NCI-H1436 (cell line): ENCODE measurements at places on chromosomes 1 and 21.

GRCh38 chr1:202164271-202165037, 4.1 kb upstream of the PTPN7 start:
- DNase-seq: no peak

DNA sequence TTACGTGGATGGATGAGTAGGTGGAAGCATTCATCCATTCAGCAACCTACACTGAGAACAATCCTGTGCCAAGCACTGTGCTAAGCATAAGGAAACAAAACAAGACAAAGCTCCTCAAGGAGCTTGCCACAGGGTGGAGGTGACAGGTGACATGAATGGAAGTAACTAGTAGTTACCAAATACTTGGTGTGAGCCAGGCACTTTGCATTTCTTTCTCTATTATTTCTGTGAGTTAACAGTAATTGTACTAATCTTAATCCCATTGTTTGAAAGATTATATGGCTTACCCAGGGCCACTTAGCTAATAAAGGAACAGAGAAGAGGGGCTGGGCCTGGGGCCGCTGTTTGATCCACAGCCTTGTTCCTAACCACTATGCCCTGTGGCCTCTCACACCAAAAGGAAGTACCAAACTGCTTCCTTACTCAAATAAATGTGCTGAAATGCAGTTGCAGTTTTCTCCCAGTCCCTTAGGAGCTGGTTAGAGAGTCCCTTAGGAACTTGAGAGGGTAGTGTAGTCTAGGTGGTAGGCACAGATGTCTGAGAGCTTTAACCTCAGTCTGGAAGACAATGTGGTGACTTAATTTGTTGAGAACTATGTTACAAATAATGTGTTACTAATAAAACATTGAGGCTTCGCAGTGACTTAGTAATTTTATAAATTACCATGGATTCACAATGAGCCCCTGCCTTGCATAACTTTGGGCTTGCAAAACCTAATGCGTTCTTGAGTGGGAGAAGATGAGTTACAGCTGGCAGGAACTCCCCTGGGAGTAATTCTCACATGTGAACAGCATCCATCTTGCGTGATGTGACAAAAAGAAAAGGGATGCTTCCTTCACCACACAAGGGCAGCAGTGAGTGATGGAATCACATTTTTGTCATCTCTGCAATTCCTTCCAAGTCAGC, 69.8 kb downstream of the MPZL1 start:
- DNase-seq: no peak

DNA sequence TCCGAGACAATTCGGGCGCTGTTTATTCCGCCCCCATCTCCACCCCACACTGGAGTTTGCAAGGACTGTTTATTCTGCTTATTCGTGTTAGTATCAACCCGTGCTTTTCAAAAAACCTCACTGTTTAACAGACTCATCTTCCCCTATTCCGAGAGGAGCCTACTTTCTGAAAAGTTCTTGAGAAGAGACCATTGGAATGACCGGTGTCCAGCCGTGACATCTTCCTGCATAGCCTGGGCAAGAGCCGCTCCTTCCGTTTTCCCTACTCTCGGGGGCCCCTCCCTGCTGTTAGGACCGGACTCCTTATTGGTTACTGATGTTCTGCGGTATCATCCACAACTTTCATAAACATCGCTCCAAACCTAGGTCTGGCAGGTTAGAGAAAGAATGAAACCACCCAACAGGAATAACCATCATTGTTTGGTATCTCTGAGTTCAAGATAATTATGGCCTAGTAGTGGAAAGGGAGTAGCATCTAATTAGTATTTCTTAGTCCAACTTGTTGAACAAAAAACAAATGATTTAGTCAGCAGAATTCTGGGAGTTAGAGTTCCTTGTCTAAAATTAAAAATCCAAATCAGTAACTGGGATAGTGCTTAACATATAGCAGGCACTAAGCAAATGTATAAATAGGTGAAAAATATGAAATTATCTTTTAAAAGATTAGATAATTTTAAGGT, 837 bp downstream of the STXBP3 start:
- no peak for DNase-seq

- DNase-seq: no peak
These were observed 11.0 kb downstream of the CD2 start for GRCh38 chr1:116764906-116765862.

DNA sequence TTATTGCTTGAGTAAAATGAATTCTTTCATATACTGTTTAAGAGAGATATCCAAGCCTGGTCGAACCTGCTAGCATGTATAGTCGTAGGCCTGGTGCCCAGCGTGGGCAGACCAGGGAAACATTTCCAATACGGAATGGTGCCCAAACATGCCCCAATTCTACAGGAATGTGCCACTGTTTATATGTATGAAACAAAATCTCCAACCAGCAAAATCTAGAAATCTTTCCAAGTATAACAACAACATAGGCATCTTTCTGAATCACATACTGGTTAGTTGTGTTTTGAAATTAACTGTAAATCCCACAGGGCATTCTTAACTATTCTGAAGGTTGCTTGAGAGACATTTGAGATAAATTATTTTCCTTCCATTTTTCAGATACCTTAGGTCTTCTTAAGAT, 17.0 kb upstream of the ABCD3 start:
- no peak for DNase-seq

- no peak for DNase-seq
These were observed 15.5 kb downstream of the PI4KB start for GRCh38 chr1:151311589-151312331.

GRCh38 chr1:155117610-155118009, 10.1 kb upstream of the EFNA1 start:
- DNase-seq: peak; percentile 31

- DNase-seq: no peak
These were observed 74.3 kb downstream of the SIPA1L2 start for GRCh38 chr1:232555494-232556210.

DNA sequence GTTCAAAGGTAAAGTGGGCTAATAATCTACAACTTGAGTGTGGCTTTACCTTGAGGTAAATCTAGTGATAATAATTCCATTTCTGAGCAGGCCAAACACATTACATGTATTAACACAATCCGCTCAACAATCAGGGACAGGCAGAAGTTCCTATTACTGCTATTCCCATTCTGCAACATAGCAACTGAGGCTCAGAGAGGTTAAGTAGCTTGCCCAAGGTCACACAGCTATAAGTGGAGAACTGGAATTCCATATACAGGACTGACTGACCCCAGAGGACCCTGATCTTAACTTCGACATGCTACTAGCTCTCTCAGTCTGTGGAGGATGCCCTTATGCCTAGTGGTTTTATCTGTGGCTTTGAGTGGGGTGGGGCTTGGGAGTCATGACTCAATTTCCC, 110.1 kb downstream of the TRABD2B start:
- no peak for DNase-seq

- DNase-seq: no peak
These were observed 95.8 kb upstream of the HOOK1 start for GRCh38 chr1:59718989-59719360.

DNA sequence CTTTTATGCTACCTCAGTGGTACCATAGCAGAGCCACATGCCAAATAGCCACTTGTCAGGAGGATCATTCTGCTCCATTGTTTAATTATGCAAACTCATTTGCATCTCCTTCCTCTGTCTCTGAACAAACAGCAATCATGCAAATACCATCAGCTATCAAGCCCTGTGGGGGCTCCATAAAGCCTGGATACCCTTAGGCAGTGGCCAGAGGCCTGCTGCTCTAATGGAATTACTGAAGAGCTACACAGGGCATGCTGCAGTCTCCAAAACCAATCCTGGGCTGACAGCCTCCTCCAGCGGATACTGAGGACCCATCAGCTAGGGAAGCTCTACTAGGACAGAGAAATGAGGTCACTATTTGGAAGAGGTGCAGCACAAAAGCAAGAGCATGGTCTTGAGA, 376.3 kb downstream of the KCNH1 start:
- no peak for DNase-seq

GRCh38 chr1:160954158-160955104, at the start of gene ITLN2:
TSS of gene ITLN2 (minus strand) at chr1:160954809. CDS start at chr1:160954741, 68 bp downstream.
- no peak for DNase-seq

DNA sequence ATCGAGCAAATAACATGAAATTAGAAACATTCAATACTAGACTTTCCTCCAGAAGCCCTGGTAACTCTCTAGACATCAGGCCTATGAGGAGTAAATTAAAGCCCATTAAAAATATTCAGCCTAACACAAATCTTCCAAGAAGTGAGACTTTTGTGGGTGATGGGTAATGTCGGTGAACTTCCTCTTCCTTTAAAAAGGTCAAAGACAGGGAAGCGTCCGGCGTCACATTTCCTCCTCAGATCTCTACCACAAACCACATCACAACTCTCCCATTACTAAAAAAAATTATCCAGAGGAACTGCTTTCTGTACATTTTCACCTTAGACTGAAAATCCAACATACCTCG, 1.4 kb downstream of the EIF4G3 start:
- DNase-seq: no peak

- DNase-seq: no peak
These were observed 10.0 kb upstream of the DNMT3L start for GRCh38 chr21:44271558-44272283.

- peak; percentile 96 for DNase-seq
These were observed 34.5 kb downstream of the RAB3B start for GRCh38 chr1:51955797-51956527.

- no peak for DNase-seq
These were observed 37.3 kb upstream of the SIPA1L2 start for GRCh38 chr1:232667094-232667777.

GRCh38 chr21:21210552-21210951, 212.3 kb downstream of the NCAM2 start:
- DNase-seq: no peak

- peak; percentile 11 for DNase-seq
These were observed 2.9 kb downstream of the MXRA8 start for GRCh38 chr1:1355416-1355815.

GRCh38 chr21:36218691-36219090, 62.1 kb downstream of the DOP1B start:
- DNase-seq: no peak

DNA sequence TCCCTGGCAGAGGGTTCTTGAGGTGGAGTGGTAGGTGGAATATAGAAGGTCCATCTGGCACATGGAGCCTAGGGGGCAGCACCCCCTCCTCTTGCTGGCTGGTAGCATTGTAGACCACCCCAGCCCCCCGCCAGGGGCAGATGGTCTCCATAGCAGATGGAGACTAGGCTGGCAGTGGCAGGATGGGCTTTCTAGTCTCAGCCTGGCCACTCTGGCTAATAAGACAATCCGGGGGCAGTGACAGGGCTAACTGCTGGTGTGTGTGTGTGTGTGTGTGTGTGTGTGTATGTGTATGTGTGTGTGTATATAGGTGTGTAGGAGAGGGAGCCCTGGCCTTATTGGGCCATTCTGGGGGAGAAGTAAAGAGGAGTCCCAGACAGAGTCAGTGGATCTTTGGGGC, 16.1 kb downstream of the UTP11 start:
- no peak for DNase-seq

GRCh38 chr1:161913482-161914140, 110.1 kb downstream of the OLFML2B start:
- DNase-seq: no peak

DNA sequence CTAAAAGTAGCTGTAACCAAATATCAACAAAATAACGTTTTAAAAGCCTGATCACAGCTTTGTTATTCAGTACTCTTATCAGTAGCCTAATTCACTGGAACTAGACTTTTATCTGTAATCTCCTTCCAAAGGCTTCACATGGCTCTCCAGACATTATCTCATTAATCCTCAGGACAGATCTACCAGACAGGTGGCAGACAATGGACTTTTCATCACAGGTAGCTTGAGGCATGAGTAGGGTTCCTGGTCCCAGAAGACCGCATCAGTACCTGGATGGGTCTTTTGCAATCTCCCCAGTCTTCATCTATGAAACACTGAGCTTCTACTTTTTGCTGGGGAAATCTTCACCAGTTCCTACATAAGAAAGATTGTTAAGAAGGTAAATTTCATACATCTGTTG, 132.2 kb upstream of the FOXD3 start:
- DNase-seq: no peak

GRCh38 chr1:11691302-11691914, at the start of gene DRAXIN:
TSS of gene DRAXIN (plus strand) at chr1:11691710. CDS start at chr1:11706259, 14,549 bp downstream.
- peak; percentile 73 for DNase-seq
